ENCODE measurements at places on chromosomes 16 and 17.

DNA sequence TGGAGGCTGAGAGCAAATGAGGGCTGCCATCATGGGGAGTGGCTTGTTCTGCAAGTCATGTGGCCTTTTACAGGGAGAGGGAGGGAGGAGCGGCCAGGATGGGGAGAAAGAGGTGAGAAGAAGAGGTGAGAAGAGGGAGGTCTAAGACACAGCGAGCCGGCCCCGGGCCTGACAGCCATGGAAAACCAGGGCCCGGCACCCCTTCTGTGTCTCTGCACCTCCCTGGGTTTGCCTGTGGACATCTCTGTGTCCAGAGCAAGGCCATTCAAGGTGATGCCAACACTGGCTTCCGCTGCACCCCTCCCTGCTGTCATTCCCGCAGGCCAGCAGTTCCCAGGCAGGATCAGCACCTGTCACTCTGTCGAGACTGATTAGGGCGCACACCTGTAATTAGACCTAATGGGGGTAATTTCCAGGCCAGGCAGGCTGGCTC is 75.6 kb downstream of the MGAT5B start:
- DNase-seq = no peak

- DNase-seq = no peak
These were observed 325.1 kb upstream of the HSBP1 start for GRCh38 chr16:83482545-83483162.

GRCh38 chr17:36212966-36213365 is 2.1 kb downstream of the CCL4L2 start:
- DNase-seq = no peak

DNA sequence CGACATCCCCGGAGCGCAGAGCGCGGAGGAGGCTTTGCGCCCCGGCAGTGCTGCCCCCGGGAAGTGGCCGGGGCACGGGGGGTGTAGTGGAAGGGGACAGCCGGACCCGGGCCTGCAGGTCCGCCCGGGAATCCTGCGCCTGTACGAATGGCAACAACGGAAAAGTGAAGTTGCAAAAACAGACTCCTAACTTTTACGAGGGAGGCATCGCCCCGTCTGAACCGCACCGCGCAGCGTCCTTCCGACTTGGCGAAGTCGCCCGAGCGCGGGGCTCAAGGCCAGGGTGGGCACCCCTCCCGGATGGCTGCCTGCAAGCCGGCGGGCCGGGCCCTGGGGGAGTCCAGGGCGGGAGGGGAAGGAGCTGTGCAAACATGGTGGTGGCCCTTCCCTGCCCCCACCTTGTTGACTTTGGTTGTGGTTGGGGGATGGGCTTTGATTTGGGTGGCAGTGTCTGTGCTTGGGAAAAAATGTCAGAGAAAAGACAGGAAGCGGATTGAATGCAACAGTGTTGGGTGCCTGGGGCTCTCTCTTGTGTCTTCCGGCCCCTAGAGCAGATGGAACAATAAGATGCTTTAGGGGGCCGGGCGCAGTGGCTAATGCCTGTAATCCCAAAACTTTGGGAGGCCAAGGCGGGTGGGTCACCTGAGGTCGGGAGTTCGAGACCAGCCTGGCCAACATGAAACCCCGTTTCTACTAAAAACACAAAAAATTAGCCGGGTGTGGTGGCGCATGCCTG is 675 bp downstream of the RNF213 start:
- DNase-seq = peak; percentile 74

GRCh38 chr17:83145358-83145738 is 65.9 kb downstream of the METRNL start:
- DNase-seq = peak; percentile 0

All from activated naive CD4-positive, alpha-beta T cell treated with anti-CD3 and anti-CD28 coated beads, Interleukin-2, amount 50 U/mL, for 72 hours (primary cell).